ENCODE measurements at places on chromosomes 5 and 9.

DNA sequence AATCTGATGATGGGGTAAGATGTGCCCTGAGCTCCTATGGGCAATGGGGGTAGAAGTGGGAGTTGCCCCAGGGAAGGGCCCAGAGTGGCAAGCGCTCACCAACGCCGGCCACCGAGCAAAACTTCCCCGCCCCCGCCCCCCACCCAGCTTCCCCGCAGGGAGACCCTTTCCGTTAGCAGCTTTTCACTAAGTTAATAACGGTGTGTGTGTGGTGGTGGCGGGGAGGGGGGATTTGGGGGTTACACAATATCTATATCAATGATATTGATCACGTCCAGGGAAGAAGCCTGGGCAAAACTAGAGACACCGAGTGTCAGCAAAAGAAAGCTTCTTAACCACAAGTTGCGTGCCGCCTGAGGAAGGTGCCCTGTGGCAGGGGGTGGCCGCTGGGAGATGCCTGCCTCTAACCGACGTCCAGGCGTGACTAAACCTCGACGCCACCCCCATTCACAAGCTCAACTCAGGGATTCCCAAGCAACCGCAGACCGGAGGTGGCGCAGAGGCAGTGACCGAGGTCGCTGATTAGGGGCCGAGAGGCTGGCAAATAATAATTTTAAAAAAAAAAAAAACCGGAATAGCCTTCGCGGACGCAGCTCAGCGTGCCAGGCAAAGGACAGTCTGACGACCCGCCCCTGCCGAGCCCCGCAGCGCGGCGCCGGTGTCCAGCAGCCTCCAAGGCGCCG, 222.6 kb downstream of the MEF2C start:
- no peak for DNase-seq

GRCh38 chr5:43514471-43514815, 505 bp downstream of the C5orf34 start:
- DNase-seq: no peak

DNA sequence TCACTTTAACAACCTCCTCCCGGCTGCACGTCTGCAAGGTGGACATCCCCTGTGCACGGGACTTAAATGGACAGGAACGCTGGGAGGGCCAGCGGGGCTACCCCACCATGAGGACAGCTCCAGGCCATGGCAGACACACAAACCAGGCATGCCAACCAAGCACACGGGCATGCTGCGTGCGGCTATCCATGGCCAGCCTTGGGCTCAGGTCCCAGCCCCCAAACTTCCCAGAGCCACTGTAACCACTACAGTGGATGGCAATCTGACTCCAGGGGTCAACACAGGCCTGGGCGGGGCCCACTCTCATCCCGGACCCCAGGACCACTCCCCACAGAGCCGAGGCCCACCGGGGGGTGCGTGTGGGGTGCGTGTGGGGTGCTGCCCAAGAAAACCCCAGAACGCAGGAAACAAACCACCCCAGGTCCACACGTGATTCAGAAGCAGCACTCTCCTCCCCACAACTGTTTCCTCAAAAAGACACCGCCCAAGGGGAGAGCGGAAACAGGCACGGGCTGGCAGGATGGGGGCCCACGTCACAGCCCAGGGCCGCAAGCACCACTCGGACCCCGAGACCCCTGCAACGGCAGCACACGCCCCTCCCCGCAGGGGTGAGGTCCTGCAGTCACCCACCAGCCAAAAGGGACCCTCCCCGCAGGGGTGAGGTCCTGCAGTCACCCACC, 7.4 kb downstream of the SLC12A7 start:
- DNase-seq: no peak

GRCh38 chr5:179407191-179408175, 62.2 kb upstream of the ADAMTS2 start:
- DNase-seq: no peak

- DNase-seq: no peak
These were observed 6.3 kb downstream of the UCK1 start for GRCh38 chr9:131524665-131525315.

DNA sequence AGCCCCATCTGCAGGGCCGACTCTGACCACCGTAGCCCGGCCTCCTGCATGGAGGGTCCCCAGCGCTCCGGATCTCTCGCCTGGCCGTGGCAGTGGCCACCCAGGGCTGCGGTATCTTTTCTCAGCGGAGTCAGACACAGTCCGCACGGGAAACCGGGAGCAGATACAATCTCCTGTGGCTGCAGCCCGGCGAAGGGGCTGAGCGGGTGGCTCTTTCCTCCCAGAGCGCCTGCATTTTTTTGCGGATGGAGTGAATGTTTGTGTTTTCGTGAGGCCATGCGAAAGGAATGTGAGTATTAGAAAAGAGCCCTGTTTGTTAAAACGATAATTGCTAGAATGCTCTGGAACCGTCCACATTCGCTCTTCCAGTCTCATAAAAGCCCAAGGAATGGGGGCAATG, 53.4 kb upstream of the PTCH1 start:
- no peak for DNase-seq

DNA sequence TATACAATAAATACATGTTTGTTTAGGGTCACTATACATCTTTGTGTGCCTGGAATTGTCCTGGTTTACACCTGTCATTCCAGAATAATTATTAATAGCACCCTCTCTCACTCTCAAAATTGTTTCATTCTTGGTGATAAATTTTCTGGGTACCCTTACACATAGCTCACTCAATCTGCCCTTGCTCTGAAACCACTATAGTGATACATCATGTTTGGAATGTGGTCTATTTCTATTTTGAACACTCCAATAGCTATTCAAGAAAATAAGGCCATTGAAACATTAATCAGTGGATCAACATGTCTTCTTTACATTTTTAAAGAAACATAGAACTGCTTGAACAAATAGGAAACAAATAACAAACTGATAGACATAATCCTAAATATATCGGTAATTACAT, 158.7 kb downstream of the ARRDC3 start:
- DNase-seq: no peak

GRCh38 chr9:93125331-93125894, 8.6 kb downstream of the NINJ1 start:
- no peak for DNase-seq

- no peak for DNase-seq
These were observed 69.0 kb downstream of the TSPAN17 start for GRCh38 chr5:176716320-176716719.

DNA sequence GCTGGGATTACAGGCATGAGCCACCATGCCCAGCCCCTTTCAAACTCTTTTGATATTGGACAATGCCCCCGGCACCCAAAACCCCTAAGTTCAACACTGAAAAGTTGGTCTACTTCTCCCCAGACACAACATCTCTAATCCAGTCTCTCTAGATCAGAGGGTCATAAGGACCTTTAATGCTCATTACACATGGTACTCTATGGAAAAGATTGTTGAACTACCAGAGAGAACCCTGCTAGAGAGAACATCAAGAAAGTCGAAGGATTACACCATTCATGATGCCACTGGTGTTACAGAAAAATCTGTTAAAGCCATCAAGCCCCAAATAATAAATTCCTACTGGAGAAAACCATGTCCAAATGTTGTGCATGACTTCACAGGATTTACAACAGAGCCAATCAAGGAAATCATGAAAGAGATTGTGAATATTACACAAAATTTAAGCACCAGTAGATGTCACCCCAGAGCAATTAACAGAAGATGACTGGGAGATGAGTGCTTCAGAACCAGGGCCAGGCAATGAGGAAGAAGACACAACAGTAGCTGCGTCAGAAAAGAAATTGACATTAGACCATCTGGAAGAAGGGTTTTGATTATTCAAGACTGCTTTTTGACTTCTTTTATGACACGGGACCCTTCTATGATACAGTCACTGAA, 28.3 kb upstream of the NIPAL4 start:
- DNase-seq: no peak

- DNase-seq: no peak
These were observed 201.5 kb downstream of the FRMD3 start for GRCh38 chr9:83336706-83337105.

- DNase-seq: no peak
These were observed 148.7 kb downstream of the ADAMTS12 start for GRCh38 chr5:33743099-33743498.

DNA sequence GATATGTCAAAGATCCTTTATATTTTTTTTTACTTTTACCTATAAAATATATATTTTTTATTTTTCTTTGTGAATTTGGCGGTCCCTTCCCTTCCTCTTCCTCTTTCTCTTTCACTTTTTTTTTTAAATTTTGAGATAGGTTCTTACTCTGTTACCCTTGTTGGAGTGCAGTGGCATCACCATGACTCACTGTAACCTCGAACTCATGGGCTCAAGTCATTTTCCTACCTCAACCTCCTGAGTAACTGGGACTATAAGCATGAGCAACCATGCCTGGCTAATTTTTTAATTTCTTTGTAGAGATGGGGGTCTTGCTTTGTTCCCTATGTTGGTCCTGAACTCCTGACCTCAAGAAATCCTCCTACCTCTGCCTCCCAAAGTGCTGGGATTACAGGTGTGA, 258.0 kb upstream of the CLINT1 start:
- DNase-seq: no peak

- DNase-seq: no peak
These were observed 25.7 kb downstream of the FAM170A start for GRCh38 chr5:119655061-119655460.

GRCh38 chr5:159616952-159617351, 286.7 kb upstream of the IL12B start:
- DNase-seq: no peak

- no peak for DNase-seq
These were observed 105.8 kb downstream of the TTLL11 start for GRCh38 chr9:121987314-121987713.

DNA sequence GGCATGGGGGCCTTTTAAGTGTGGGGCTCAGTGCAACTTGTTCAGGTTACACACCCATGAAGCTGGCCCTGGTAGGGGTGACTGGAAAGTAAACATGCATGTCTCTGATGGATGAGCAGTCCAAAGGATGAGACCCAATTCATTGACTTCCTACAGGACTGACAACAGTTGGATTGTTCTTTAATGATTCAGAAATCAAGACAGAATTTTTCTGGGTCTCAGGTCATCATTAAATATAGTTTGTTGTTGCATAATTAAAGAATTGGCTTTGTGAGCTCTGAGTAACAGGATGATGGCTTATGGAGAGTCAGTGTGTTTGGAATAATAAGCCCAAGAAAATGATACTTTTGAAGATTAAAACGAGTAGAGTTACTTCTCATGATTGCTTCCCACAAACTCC, 604.2 kb upstream of the CLINT1 start:
- DNase-seq: no peak

DNA sequence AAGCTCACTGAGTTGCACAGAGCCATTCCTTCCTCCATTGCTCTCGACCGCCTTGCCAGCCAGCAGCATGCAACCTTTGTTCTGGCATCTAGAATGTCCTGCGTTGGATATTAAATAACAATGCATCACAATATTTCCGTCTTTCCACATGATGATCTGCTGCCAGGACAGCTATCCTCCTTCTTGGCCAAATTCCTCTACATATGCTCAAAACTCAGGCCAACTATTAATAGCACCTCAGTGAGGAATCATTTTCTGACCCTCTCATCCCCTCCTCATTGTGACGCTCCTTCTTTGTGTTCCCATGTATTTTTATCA, 128.6 kb downstream of the MYO10 start:
- no peak for DNase-seq

- no peak for DNase-seq
These were observed 407.4 kb upstream of the SEMA6A start for GRCh38 chr5:116982035-116982434.

- no peak for DNase-seq
These were observed 286.7 kb downstream of the ELAVL2 start for GRCh38 chr9:23539311-23539710.

DNA sequence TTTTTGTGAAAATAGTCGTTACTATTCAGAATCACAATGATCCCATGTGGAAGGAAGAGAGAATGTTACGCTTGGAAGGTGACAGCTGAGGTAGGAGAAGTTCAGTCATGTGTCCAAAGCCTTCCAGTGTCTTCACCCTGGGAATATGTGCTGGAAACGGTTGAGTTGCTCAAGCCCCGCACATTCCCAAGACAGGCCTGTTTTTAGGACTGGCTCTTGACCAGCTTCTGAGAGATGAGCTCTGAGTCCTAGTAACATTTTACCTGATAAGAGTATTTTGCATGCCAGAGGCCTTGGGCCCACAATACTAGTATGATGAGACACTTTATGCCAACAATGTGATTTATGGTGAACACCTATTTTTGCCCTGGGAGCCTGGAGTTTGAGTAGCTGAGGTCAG, 101.7 kb downstream of the LMNB1 start:
- DNase-seq: no peak

- no peak for DNase-seq
These were observed 405.9 kb upstream of the DAP start for GRCh38 chr5:11166923-11167322.

- no peak for DNase-seq
These were observed 29.3 kb downstream of the CDHR2 start for GRCh38 chr5:176578391-176578808.

GRCh38 chr5:176415240-176415951, 943 bp downstream of the CLTB start:
- DNase-seq: no peak

DNA sequence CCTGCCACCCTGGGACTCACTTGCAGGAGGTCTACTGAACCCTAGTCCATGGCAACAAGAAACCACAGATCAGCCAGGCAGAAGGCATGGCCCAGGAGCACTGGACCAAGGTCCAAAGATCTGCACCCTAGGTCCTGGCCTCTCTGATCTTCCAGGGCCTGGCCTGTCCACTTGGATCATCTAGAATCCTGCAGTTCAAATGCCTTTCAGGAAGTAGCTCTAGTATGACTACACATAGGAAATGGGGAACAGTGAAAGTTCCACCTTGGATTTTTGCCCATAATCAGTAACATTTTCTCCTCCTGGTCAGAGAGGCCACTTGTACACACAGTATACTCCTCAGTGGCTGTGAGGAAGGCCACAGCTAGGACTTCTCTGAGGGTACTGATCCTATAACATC, 11.5 kb downstream of the ANXA6 start:
- DNase-seq: no peak

- DNase-seq: no peak
These were observed 30.2 kb downstream of the PTPN3 start for GRCh38 chr9:109467936-109468335.

GRCh38 chr5:129748913-129749880, 1.3 kb downstream of the MINAR2 start:
- DNase-seq: no peak

GRCh38 chr5:160021831-160022446, 13.0 kb downstream of the TTC1 start:
- peak; percentile 12 for DNase-seq

- DNase-seq: no peak
These were observed 861.9 kb downstream of the CDH18 start for GRCh38 chr5:19125956-19126713.

DNA sequence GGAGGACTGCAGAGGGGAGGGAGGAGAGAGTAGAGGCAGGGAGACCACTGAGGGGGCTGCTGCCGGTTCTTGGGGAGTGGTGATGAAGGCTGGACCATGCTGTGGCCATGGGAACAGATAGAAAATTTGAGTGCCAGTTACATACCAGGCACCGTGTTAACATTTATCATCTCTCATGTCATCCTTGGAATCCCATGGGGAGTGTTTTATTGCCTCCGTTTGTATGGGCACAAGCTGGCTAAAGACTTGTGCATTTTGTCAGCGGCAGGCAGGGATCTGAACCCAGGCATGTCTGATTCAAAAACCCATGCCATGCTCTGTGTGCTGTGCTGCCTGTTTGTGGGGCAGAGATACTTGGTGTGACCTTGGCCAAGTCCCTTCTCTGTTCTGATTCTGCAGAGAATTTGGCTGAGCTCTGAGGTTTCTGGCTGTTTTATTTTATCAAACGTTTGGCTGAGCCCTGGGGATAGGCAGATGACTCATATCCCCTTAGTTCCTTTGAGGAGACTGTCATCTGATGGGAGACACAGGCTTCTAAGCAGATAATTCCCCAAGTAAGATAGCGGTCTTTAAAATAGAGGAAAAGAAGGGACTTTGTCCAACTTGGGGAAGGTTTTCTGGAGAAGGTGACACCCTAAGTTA, 22.2 kb downstream of the COL27A1 start:
- no peak for DNase-seq

- no peak for DNase-seq
These were observed at the start of gene PHF24 for GRCh38 chr9:34957492-34958410. TSS of gene PHF24 (plus strand) at chr9:34958285. CDS start at chr9:34971299, 13,014 bp downstream.

All from activated naive CD8-positive, alpha-beta T cell treated with anti-CD3 and anti-CD28 coated beads, Interleukin-2, amount 50 U/mL, for 16 hours (primary cell).